ENCODE measurements at places on chromosomes 16 and 17.

DNA sequence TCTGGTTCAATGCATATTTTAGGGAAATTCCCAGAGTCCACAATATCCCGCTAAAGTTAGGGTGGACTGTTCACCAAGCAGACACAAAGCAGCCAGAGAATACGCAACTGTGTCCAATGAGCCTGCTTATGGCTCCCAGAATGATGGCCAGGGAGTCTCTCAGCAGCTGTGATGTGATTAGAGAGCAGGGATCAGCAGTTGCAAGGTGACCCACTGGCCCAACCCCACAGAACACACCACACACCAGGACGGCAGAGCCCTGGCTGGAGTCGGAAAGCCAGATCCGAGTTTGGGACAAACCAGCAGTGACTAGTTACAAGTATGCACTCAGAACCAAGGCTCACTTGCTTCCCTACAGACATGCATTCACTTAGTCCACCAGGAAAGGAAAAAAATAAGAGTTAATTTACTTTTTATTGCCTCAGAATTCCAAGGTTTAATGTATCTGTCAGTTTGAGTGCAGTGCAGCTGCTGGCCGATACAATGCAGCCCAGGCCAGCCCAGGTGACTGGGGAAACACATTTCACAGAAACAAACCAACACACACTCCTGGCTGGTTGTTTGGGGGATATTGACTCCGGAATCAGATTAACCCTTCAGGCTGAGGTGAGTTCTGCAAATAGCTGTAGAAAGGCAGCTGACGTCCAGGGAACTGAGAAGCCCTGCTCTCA is 121.7 kb downstream of the HIC1 start:
- DNase-seq, result no peak

GRCh38 chr16:71547168-71547567 is 20.9 kb downstream of the CHST4 start:
- no peak for DNase-seq

GRCh38 chr17:15966183-15966878 is 21.4 kb downstream of the ADORA2B start:
- no peak for DNase-seq

GRCh38 chr17:52170963-52171572 is 12.6 kb upstream of the CA10 start:
- no peak for DNase-seq

DNA sequence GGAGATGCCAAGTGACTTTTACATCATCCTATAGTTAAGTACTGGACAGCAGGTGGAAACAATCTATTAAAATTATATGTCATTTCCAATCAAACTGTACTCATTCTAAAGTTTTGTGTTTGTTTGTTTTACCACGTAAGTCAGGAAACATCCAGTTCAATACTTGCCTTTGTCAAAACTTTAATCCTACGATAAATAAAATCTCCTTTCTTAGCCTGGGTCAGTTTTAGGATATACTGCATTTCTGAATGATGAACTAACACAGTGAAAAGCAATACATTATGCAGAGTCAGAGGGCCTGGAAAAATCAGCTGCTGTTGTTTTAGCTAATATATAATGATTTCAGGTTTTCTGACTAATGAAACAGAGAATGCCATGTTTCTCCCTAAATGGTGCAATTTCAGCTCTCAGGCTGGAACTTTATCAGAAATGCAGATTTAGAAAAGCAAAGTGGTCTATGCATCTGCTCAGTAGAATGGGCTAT is 756.4 kb downstream of the CDH11 start:
- no peak for DNase-seq

GRCh38 chr17:40611840-40612474 is 35.7 kb downstream of the SMARCE1 start:
- no peak for DNase-seq

DNA sequence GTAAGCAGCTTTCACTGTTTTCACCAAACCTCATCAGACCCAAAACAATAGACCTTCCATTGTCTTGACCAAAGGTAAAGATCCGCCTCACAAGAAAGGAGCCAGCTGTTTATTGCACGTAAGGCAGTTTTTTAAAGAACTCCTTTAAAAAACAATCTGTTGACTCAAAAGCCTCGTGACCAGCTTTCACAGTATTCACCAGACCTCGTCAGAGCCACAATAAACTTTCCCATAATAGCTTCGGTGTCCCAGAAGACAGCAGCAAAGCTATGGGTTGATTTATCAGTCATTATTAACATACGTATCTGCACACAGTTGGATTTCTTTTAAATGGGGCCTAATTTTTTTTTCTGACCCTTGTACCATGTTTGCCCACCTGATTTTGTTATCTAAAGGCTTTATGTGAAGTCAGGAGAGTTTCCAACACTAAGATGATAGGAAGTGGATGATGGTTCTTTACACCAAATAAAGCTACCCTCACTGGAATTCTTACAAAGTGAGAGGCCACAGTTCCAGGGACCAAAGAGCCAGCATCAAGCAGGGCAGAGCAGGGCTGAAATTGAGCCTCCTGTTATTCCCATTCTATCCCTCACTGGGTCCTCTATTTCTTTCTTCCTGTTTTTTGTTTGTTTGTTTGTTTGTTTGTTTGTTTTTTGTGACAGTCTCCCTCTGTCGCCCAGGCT is 17.6 kb upstream of the HELZ start:
- no peak for DNase-seq

DNA sequence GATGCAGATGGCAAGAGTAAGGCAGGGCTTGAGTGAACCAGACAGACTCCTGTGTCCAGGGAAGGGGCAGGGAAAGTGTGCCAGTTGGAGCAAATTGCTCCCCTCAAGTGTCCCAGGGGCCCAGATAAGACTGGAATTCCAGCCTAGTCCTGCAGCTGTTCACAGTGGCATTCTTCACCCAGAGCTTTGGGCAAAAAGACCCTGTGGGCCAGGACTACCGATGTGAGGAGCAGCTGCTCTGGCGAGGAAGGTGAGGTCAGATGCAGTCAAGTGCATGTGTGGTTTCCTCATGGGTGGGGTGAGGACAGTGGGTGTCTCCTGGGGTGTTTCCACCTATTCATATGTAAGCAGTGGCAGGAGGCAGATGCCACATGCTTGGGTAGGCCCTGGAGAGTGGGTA is 14.3 kb downstream of the NEUROD2 start:
- DNase-seq, result no peak

DNA sequence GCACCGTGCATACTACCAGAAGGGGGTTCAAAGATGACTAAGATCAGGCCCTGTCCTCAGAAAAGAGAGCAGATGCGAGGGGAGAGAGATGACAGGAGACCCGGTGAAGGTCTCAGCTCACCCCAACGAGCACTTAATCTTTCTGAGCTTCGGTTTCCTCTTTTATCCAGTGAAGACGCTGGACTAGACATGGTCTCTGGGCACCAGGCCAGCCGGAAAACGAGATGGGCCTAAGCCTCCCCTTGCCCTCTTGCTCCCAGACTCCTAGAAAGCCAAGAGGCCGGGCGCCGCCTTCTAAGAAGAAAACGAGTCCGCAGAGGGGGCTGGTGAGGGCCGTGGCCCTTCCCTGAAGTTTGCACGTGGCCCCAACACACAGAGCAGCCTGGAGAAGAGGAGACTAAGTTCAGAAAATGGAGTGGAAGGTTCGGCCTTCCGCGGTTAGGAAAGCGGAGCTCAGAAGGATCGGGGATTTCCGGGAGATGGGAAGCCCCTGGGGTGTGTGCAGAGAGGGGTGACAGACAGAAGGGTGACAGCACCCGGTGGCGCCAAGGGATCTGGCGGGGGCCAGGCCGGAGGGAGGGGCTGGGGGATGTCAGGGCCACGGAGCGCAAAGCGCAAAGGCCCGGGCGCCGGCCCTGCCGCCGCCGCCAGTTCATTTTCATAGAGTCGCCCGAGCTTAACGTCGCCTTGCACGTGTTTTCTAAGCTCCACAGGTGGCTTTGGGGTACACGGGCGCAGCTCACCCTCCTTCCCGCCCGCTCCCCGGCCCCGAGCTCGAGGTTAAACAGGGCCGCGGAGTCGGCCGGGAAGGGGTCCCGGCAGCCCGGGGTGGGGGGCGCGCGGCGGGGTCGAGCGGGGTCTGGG is 42.1 kb upstream of the BHLHA9 start:
- no peak for DNase-seq

- DNase-seq, result no peak
Observed at GRCh38 chr16:28823291-28823872, 583 bp downstream of the ATXN2L start.

DNA sequence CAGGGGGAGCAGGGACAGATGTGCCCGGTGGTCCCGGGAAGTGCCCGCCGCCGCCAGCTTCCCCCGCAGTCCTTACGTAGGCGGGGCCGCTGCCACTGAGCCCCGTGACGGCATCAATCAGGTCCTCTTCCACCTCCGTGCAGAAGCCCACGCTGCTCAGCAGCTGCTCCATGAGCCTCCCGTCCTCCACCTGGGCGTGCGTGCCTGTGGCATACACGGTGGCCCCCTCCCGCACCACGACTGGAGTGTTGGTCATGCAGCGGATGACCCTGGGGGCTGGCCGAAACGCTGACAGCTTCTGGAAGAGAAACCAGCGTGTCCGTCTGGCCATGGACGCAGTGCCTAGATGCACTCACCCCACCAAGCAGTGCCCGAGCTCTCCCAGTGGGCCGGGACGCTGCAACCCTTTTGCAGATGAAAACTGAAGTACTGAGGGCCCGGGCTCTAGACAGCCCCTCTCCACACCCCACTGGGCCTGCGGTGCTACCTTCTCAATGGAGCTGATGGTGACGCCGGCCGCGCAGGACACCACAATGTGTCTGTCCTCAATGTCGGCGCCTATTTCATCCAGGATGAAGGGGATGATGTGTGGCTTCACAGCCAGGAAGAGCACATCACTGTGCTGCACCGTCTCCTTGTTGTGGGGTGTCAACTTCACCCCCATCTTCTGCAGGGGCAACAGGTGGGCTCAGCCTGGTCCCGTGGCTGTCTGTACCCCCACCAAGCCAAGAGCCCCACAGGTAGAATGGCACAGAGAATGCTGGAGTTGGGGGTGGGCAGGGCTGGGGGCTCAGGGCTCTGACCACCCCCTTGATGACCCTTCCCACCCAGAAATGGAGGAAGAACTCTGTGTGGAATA is 2.0 kb downstream of the PYCR1 start:
- no peak for DNase-seq
